NCI-H2081 (cell line): ENCODE measurements at places on chromosomes 6 and 20.

DNA sequence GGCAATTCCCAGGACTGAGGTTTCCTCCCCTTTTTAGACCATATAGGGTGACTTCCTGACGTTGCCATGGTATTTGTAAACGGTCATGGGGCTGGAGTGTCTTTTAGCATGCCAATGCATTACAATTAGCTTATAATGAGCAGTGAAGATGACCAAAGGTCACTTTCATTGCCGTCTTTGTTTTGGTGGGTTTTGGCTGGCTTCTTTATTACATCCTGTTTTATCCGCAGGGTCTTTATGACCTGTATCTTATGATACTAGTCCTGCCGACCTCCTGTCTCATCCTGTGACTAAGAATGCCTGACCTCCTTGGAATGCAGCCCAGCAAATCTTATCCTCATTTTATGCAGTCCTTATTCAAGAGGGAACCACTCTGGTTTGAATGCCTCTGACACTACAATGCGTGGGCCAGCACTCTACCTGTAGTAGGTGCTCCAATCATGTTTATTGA lies 190.1 kb downstream of the KCNQ5 start:
- no peak for DNase-seq

DNA sequence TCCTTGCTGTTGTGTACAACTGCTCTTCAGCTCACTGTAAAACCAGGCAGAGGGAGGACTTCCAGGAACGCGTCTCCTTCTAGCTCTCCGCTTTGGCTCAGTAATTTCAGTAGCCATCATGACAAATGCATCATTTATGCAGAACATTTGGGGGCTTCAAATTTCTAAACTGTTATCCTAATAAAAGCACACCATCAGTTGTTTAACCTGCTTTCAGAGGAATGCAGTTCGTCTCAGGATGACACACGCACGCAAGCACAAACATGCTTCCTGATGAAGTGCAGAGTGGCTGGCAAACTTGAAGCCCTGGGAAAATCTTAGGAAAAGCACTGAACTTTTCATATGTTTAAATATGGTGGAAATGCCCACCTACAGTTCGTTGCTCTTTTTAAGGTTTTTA lies 24.4 kb downstream of the SLC22A23 start:
- no peak for DNase-seq

- no peak for DNase-seq
Measured at GRCh38 chr6:144216668-144217218, 66.4 kb downstream of the STX11 start.

DNA sequence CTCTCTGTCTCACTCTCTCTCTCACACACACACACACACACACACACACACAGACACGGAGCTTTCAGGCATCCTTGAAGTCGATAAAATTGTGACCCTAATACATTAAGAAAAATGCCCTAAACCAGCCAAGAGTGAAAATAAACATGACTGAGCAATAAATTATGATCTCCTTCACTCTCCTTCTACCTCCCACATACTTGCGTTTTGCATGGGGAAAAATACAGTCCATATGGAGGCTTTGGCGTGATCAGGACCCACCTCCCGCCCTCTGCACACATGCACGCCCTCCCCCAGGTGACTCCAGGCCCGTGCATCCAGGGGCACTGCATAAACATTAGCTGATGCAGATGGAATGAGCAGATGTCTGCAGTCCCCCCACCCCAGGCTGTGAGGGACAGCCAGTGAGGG lies 114.2 kb upstream of the JARID2 start:
- no peak for DNase-seq

DNA sequence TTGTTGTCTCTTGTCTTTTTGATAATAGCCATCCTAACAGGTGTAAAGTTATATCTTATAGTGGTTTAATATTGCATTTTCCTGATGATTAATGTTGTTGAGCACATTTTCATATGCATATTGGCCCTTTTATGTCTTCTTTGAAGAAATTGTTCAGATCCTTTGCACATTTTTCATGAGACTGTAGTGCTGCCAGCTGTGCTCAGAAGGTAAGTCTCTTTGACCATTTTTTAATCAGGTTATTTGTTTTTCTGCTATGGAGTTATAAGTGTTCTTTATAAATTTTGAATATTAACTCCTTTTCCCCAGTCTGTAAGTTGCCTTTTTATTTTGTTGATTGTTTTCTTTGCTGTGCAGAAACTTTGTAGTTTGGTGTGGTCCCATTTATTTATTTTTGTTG lies 55.8 kb upstream of the ZNF184 start:
- no peak for DNase-seq

DNA sequence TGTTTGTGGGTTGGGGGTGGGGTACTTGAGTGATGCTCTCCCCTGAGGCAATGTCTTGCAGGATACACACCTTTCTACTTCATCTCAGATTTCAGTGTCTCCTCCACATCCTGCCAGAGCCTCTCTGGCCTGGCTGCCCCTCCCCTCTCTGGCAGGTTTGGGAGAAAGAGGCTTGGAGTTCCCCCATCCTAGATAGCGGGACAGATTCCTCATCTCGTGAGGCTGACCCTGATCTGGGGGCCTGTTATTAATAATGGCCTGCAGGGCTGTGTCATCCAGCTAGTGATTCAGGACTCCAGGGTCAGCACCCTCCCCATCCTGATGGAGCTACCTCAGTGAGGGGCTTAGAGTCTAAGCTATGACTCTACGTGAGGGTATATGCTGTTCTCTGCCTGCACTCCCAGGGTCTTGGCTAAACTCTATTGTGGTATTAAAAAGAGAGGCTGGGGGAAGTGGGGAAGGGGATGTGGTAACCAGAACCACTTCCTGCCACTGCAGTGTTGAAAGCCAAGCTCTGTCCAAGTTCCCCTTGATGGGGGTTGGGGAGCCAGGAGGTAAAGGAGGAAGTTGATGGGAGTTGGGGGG lies 3.7 kb upstream of the MMP9 start:
- DNase-seq, result no peak

DNA sequence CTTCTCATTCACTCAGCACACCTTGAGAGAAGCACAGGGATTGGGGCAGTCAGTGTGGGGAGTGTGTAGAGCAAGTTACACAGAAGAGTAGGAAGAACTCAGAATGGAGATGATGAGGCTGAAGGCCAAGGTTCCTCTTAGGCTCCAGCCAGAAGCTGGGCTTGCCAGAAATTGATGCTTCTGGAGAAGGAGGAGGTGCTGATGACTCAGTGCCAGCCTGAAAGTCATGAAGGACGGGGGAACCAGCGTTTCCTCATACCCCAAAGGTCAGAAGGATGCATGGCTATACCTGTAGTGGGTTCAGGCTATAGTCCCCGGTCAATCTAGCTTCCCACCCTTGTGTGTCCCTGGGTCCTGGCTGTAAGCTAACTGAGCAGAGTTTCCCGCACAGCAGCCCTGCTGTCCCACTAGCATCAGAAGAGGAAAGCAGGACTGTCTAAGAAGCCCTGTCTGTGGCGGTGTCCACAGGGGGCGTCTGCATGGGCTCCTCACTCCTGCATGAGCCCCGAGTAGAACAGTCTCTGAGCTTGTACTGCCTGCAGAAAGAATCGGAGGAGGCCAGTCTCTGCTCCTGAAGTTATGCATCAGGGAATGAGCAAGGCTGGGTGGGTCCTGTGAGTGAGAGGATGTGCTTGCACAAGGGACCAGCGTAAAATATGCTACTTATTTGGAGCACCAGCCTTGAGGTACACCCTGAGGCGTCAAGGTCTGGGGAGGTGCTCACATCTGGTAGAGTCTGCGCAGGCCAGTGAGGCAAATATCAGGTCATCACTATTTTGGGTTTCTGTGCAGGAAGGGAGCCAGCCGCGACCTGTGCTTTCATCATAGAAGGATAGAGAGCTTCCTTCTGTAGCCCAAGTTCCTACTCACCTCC lies 148.5 kb downstream of the MRPL14 start:
- no peak for DNase-seq

DNA sequence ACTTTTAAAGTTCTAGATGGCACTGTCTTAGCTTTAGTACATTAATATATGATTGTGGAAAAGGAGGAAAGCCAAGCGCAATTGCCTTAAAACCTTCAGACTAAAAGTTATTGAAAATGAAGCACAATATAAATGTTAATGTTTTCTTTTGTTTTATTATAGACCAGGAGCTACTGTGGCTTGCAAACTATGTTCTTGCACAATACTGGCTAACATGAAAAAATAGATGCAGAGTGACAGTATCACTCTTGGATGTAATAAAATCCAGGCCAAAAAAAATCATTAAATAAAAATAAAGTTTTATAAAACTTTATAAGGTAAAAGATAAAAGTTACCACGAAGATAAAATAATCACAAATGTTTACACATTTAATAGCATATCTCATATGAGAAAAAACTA lies 18.3 kb upstream of the PLN start:
- no peak for DNase-seq

DNA sequence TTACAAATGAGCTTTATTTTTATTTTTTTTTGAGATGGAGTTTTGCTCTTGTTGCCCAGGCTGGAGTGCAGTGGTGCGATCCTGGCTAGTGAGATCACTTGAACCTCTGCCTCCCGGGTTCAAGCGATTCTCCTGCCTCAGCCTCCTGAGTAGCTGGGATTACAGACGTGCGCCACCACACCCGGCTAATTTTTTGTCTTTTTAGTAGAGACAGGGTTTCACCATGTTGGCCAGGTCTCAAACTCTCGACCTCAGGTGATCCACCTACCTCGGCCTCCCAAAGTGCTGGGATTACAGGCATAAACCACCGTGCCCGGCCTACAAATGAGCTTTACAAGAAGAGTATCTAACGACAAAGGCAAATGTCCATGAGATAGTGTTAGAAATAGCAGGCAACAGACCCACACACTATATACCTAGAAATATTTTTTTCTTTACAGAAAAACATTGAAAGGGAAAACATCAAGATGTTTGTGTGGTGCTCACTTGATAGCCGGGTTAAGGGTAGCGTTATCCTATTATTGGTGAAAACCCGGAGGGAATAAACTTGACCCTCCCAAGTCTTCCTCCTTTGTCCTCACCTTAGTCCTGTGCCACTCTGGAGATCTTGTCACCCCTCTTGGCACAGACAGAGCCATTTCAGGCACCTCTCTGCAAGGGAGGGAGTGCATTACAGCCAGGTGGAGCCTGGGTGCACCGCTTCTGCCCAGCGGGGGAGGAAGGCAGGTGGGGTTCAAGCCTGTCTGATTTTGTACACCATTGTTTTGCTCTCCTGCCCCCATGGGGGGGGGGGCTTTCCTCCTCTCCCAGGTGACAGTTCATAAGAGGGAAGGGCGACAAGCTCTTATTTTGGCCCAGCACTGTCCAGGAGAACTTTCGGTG lies 21.0 kb upstream of the AVP start:
- DNase-seq, result no peak

GRCh38 chr6:7195339-7196018 lies 87.7 kb downstream of the RREB1 start:
- DNase-seq, result no peak

GRCh38 chr6:147637620-147638195 lies 129.2 kb downstream of the SAMD5 start:
- DNase-seq, result no peak

- DNase-seq, result no peak
Measured at GRCh38 chr6:52317211-52317610, 32.7 kb upstream of the MCM3 start.

DNA sequence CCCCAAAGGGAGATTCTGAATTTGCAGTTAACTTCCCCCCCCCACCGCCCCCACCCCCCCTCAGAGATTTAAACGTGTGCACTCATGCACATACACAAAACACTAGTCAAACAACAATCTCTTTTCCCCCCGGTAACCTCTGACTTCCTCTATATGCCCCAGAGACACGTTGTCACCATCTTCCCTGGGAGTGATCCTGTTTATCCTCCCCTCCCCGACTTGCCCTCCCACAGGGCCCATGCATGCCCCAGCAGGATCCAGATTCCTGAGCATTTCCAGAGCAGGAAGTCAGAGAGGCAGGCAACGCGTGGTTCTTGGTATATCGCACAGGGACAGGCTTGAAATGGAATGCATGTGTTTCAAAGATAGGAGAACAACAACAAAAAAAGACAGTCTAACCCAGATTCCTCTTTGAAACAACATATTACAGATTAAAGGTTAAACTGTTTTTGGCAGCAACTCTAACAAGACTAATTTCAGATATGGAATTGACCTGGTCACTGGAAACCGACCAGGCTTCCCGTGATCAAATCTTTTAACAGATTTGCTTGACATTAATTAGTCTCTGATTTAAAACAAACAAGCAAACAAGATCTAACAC lies 1.3 kb downstream of the BLCAP start:
- no peak for DNase-seq

DNA sequence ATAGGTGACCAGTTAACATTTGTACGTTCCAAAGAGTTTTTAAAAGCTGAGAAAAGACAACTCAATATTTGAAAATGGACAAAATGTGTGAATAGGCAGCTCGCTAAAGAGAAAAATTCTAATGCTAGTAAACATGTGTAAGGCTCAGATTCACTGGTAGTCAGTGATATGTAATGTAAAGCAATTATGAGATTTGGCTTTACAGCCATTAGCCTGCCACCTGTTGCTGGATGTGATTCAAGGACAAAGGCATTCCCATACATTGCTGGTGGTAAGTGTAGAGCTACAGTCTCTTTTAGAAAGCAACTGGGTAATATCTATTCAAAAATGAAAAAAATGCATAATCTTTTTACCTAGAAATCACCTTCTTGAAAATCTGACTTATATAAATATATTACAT lies 114.3 kb downstream of the COL19A1 start:
- no peak for DNase-seq

DNA sequence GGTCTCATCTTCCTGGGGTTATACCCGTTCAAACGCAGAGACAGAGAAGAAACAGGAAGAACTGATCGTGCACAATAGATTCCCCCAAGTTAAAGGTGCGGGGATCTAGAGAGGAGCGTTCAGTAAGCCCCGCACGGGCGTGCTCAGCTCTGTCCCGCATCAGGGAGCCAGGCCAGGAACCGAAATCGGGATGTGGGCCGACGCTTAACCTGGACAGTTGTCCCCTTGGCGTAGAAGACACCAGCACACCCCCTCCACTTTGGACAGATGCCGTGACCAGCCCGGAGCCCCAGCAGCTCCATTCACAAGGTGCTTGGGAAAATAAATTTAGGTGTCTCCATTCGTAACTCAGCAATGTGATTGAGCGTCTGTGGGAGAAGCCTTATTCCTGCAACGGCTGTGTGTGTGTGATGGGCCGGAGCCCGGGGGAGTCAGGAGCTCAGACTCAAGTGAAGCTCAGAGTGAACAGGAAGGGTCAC lies 24.0 kb upstream of the GATA5 start:
- DNase-seq, result no peak
